NCI-H1092 (cell line): ENCODE measurements at places on chromosomes 7 and 10.
A peak's percentile ranks its signal among the peaks of the same experiment; 100 is the strongest.

DNA sequence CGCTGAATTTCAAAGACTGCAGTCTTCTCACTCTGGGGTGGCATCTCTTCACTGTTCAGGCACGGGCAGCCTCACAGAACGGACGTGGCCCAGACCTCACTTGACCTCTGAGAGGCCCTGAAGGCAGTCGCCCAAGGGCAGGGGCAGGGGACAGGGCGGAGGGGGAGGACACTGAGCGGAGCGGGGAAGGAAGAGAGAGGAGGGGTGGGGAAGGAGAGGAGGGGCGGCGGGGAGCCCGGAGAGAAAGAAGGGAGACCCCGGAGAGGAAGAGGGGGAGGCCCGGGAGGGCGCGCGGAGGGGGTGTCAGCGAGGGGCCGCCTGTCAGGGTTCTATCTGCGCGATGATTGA lies 58.7 kb upstream of the COMTD1 start:
- no peak for DNase-seq

- DNase-seq = no peak
Measured at GRCh38 chr10:113094114-113094486, 144.1 kb downstream of the TCF7L2 start.

DNA sequence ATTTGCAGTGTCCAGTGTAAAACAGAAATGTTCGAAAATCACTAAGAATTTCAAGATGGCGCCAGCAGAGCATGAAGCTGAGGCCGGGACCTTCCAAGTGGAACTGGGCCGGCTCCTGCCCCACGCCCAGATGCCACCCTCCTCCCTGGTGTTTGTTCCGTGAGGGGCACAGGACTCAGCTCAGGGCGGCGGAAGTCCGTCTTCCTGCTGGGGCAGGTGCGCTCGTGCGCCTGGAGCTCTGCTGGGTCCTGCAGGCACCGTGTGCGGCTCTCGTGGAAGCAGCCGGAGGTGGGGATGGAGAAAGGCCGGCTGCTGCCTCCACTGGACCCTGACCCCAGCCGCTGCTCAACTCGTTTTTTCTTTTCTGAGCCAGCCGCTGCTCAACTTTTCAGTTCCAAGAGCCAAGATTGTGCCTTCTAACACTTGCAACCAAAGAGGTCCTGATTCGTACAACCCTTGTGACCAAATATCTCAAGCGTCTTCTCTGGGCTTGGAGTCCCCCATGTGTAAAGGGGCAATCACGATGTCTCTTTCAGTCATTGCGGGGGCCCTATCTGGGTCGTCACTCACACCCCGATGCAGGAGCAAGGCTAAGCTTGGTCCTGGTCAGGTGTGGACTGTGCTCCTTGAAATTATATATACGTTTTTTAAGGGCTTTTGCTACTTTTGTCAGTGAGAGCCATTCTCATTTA lies 334.4 kb downstream of the ADARB2 start:
- DNase-seq = no peak

GRCh38 chr10:91635401-91636400 lies 2.8 kb upstream of the PPP1R3C start:
- DNase-seq = peak; percentile 69

DNA sequence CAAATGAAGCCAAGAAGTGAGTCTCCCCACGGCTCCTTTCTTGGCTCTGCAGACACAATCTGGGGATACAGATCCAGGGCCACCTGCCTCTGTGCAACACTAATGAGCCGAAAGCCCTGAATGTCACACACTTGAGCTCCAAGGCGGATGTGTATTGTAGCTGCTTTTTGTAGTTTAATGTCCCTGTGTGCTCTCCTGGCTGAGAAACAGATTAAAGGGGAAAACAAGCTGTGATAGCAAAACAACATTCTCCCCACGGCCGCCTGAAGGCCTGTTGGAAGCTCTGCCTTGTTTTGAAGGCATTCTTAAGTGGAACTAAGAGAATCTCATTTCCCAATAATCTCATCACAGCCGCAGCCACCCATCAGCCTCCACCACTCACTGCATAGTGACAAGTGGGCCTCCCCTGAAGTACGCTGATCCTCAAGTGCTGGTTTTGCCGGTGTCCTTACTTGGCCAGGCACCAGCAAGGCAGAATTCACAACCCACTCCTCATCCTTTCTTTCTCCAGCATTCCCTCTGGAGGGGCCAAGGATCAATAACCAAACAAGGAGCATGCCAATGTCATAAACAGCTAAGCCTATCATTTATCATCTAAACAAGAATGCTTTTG lies 44.4 kb upstream of the AMPH start:
- peak; percentile 62 for DNase-seq

DNA sequence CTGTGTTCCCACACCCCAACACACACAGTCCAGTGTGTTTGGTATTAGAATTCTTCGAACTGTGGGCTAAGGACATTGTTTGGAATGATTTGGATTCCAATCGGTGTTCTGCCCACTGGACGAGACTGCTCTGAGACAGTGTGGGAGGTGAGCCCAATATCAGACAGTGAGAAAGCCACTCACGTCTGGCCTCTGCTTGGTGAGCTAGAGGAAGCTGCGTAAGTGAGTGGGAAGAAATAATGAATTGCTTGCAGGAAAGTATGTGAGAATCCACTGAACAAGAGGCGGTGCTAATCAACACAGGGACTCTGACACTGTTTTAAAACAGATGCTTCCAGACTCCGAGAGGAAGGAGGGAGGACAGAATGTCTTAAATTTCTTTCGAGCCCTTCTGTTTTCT lies 675.0 kb upstream of the ANKRD30A start:
- DNase-seq = no peak

DNA sequence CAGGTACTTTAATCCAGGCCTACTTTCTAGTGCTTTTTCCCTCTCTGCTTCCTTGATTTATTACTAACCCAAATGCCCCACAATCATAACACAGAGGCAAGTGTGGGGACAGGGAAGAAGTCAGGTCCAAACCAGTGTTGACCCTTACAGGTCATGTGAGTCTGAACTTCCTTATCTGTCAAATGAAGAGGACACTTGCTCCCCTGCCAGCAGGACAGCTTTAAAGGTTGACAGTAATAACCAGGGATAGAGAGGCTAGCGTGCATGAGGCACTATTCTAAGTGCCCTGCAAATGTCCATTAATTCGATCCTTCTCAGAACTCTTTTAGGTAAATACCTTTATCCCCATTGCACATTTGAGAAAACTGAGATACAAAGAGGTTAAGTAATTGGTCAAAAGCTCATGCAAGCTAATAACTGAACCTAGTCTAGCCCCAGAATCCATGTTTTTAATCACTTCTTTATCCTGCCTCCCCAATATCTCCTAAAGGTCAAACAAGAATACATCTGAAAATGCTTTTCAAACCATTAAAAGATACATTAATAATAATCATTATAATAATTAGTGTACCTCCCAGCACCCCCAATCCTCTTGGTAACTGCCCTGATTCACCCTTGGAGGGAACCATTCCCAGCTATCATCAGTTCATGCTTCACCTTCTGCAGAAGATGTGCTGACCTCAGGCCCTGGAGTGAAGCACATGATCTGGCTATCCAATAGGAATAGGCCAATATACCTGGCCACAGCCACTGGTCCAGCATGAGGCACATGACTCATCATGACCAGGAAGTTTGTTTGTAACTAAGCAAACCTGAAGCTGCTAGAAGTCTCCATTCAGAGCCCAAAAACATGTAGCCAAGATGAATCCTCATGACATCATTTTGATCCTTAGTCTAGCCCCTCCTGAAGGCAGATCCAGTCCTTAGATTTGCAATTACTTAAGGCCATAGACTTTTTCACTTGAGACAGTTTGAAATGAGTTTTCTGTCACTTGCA lies 40.7 kb downstream of the SGMS1 start:
- DNase-seq = no peak

DNA sequence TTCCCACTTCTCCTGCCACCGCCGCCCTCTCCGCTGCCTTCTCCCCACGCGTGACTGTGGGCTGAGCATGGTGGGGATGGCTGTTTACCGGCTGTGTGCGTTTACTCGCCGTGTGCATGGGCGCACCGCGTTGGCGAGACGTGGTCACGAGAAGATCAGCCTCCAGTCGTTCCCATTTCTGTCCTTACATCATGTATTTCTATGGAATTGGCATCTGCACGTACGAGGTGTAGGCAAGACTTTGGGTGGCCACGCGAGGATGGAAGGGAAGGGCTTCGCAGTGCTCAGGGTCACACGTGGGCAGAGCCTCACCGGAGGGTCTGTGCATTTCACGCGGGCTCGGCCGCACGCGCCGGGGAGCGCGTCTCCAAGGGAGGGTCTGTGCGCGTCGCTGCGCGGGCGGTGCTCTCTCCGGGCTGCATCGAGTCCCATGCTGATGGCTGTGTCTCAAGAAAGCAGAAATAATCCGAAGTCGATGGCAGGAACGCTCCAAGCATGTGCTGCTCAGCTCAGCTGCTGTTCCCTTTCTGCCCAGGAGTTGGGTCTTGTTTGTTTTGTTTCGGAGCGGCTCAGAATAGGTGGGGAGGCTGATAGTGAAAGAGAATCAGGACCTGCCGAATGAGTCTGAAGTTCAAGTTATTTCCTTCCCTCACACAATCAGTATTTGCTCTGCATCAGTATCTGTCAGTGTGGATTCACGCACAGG lies 973 bp downstream of the CAMK1D start:
- DNase-seq = no peak

DNA sequence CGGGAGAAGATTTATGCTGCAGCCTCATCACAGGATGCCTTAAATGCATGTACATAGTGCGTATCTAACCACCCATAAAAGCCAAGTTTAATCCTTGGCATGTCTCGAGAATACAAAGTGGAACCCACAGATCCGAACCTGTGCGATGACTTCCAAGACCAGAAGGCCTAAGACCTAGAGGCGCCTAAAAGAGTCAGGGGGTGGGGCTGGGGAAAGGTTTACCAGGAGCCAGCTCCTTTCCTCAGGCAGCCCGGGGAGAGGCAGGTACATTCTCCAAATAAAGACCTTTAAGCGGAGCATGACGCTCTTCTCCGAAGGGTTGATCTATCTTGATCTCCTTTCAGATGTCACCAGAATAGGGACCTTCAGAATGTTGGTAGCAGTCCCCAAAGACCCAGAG lies 9.7 kb downstream of the SP8 start:
- DNase-seq = no peak

DNA sequence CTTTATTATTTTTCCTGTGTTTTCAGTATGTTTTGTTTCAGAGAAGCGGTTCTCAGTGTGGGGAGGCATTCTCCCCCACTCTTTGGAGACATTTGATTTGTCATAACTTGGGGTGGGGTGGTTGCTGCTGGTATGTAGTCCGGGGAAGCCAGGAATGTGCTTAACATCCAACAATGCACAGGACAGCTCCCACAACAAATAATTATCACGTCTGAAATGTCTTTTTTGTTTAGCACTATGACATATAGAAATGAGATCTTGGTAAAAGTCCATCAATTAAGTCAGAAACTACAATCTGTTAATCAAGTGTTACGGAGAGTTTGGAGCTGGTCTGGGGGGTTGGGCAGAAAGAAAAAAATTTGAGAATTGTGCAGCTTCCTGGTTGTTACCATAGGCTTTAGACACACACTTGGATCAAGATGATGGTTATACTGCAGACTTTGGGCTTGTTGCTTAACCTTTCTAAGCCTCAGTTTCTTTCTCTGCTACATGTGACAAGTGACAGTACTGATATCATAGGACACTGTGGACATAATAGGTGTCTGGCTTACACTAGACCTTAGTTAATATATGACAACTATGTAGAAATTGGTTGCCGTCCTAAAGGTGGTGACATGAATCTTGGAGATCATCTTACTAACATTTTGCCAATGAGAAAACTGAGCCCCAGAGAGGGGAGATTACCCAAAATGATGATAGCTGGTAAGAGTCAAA lies 113.7 kb downstream of the LRMDA start:
- no peak for DNase-seq

DNA sequence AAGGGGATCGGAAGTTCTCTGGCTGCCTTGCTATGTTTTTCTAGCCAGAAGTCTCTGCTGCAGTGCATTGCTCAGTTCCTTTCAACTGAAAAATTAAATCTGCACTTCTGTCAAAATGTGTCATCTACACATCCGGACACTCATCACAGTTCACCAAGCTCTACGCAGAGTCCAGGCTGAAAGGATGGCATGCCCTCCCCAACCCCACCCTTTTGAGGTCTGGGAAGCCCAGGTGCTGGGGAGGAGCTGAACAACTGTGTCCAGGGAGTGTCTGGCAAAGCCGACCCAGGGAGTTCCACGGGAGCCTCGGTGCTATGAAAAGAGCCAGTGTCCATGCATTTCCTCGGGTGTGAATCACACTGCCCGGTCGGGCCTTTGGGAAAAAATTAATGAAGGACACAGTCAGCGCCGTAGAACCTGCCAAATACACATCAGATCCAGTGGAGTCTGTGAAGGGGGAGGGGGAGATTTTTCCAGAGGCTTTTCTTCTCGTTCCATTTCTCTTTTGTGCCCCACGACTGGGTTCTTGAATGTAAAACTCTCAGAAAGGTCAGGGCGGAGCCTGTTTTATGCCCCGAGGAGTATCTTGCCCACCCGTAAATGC lies 757 bp upstream of the PALS2 start:
- DNase-seq = peak; percentile 46

GRCh38 chr10:113025487-113025886 lies 75.4 kb downstream of the TCF7L2 start:
- DNase-seq = no peak

GRCh38 chr10:124636271-124636995 lies 107.7 kb downstream of the FAM53B start:
- DNase-seq = no peak

DNA sequence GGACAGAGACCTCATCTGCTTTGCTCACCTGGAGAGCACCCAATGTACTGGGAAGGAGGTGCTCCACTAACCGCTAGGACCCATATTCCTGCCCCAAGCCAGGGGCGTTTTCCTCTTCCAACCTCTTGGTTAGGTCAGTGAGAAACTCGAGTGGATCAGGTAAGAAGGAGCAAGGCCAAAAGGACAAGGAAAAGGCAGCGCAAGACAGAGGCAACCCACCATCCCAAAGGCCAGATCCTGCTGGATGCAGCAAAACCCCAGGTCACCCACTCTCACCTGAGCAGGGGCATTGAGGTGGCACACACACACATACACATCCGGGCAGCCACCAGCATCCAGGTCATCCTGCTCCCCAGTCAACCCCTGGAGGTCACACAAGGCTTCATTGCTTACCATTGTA lies 105.1 kb downstream of the GRID1 start:
- no peak for DNase-seq

DNA sequence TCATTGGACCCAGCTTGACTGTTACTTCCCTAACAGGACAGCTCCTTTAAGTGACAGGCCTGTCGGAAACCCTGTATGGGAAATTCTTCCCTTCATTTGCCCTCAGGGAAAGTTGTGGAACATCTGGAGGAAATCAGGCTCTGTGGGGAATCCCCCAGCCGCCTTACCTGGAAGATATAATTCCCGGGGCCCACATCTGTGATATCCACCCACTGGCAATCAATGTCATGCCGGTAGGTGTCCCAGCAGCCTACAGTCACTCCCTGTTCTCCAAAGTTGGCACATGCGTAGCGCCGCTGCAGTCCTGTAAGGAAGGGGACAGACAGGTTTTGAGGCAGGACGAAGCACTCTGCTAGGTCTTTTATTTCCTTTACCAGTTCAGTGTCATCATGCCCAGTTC lies 16.6 kb downstream of the LOXL4 start:
- DNase-seq = no peak
